Activated B cell treated with CpG ODN at 0.5 μM for 24 hours (primary cell): ENCODE measurements at places on chromosomes 4 and X.

DNA sequence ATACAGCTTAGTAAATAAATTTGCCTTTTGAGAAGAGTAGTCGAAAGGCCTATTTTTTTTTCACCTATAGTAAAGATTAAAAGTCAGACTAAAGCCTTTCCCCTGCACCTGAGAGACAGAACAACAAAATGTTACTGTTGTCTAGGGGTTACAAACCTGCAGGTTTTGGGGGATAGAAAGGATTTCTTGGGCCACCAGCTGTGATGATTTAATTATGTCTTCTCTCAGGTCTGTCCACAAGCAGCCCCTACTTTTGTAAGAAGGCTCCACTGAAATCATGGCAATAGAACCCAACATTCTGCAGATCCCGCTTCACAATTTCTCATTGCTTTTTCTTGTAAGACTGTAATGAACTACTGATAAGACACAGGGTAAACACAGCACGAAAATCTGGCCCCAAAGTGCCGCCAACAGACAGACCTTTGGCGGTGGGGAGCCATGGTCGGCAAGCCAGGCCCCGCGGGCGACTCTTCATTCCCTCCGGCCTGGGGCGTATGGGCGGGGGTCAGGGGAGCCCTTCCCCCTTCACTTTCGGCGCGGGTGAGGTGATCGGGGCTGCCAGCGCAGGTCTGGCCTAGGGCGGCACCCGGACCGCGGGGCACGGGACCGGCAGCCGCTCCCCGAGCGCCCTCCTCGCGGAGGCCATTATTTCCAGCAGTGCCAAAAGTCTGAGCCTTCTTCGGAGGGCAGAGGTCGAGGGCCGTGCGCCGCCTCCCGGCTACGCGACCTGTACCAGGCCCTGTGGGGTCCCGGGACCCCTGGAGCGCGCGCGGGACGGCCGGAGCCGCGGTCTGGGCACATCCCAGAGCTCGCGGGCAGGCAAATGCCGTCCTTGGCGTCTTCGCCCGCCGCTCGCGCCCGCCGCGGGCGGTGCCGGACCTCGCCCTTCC is 812 bp upstream of the KDM6A start:
- peak; percentile 51 for DNase-seq

- no peak for DNase-seq
Observed at GRCh38 chrX:110245011-110245410, 72.9 kb downstream of the AMMECR1 start.

DNA sequence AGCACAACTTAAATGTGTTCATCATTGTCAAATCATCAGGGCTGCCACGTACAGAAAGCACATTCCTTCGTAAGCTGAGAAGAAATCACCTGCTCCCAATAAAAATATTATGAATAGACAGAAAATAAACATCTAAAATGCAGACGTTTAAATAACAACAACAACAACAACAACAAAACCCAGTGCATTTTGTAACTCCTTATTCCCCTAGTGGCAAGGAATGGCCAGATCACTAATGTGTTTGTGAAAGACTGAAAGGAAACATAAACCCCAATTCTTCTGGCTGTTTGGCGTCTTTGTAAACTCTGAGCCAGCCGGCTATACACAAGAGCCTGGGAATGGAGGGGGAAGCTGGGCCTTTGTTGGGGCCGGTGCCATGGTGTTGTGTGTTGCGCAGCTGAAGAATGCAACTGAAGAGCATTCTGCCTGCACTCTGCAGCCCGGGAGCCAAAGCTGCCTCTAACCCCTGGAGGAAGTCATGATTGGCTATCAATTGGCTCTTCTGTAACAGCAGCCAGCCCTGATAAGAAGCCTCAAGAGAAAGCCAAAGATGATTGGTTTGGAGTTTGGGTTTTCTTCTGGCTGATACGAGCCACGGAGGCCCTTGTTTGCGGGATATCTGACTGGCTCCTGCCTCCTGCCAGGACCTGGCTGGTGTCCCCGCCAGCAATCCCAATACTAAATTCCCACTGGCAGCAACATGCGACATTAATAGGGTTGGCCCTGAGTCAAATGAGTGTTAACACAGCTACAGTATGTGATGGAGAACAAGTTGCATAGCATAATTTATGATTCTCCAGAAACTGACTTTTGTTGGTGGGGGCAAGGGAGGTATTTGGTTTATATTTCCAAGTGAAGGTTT is 89.7 kb upstream of the TFDP3 start:
- no peak for DNase-seq

DNA sequence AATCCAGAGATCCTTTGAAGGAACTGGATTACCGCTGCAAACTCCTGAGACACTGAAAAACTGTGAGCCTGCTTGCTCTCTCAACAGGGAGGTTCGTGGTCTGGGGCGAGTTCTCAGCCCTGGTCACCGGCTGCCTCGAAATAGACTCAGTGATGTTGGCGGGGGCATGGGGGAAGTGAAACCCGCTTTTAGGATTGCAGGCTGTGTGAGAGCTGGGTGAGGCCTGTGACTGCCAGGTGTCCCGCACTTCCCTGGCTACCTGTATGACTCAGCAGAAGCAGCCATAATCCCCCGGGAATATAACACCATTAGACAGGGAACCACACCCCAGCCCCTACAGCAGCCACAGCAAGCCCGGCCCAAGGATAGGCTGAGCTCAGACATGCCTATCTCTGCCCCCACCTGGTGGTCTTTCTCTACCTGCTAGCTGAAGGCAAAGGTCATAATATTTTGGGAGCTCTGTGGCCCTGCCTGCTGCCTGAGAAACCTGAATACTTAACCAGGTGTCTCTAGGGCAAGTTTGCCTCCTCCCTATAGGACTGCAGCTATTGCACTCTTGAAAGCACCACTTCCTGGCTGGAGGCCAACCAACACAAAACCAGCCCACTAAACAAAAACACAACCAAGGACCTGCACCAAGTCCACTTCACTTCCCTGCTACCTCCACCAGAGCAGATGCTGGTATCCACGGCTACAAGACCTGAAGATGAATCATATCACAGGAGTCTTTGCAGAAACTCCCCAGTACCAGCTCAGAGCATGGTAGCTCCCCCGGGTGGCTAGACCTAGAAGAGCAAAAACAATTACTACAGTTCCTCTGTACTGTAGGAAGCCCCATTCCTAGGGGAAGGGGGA is 202.0 kb downstream of the RRAGB start:
- DNase-seq: peak; percentile 50

DNA sequence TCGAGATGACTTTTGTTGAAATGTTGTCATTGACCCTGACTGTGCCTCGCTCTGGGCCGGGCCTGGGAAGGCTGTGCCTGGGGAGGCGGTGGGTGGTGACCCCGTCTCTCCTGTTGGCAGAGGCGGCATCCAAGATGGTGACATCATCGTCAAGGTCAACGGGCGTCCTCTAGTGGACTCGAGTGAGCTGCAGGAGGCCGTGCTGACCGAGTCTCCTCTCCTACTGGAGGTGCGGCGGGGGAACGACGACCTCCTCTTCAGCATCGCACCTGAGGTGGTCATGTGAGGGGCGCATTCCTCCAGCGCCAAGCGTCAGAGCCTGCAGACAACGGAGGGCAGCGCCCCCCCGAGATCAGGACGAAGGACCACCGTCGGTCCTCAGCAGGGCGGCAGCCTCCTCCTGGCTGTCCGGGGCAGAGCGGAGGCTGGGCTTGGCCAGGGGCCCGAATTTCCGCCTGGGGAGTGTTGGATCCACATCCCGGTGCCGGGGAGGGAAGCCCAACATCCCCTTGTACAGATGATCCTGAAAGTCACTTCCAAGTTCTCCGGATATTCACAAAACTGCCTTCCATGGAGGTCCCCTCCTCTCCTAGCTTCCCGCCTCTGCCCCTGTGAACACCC is 36.4 kb downstream of the HTRA3 start:
- DNase-seq: no peak

DNA sequence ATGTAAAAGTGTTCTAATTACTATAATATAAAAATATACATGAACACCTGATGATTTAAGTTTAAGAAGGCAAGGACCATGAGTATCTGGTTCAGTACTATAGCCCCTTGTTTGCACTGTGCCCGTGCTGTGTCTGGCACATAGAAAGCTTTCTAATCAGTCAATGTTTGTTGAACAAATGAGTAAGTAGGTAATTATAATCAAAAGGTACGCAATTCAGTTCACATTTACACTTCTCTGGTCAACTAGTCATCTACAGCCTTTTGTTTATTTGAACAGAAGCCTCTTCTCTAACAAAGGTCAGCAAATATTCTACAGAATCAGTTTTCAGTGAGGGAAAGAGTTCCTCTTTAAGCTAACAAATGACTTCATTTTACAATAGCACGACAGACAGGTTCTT is 523.3 kb downstream of the SMARCA1 start:
- DNase-seq: no peak

- no peak for DNase-seq
Observed at GRCh38 chr4:97235521-97235920, 907.8 kb downstream of the STPG2 start.
